Activated T-cell treated with anti-CD3 and anti-CD28 coated beads for 4 hours (primary cell): ENCODE measurements at places on chromosomes 5 and 9.

- DNase-seq: no peak
Measured at GRCh38 chr9:134004131-134004873, 12.2 kb upstream of the VAV2 start.

- DNase-seq: no peak
Measured at GRCh38 chr5:118518720-118519119, 469.6 kb downstream of the DTWD2 start.

- no peak for DNase-seq
Measured at GRCh38 chr9:95971815-95972214, 96.3 kb downstream of the ERCC6L2 start.

GRCh38 chr9:94176608-94177007, 82.5 kb upstream of the ZNF169 start:
- DNase-seq: no peak

DNA sequence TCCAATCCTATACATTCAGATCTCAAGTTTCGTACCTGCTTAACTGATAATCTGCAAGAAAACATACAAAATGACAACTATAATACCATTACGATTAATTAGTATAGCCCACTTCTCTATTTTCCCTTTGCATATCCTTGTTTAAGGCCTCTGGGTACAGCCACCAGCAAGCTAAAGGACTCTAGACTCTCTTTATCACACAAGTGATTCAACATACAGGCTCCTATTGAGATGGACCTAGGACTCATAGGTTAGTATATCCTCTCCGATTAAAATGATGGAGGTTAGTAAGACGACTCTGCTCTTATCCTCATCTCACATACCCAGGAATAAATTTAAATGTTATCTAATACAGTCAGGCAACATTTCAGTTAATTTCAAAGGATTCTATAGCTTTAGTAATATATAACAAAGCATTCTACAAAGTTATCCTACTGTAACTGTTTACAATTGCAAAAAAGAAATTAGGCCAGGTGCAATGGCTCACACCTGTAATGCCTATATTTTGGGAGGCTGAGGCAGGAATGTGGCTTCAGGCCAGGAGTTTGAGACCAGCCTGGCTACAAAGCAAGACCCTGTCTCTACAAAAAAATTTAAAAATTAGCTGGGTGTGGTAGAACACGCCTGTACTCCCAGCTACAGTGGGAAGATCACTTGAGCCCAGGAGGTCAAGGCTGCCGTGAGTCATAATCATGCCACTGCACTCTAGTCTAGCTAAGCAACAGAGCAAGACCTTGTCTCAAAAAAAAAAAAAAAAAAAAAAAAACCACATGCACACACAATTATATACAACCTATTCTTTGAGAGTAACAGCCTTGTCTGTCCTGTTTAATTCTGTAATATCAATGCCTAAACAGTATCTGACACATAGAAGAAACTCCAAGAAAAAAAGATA, 15.4 kb downstream of the HAUS6 start:
- DNase-seq: no peak
